Stimulated activated CD4-positive, alpha-beta T cell treated with anti-CD3 and anti-CD28 coated beads, Interleukin-1b, Interleukin-23, amount 100 ng/mL, for 24 hours (primary cell): ENCODE measurements at places on chromosomes 5 and 9.

GRCh38 chr9:107358986-107359385 lies 75.9 kb downstream of the RAD23B start:
- no peak for DNase-seq

- no peak for DNase-seq
These were observed 149.7 kb upstream of the RASGRF2 start for GRCh38 chr5:80810425-80810824.

- DNase-seq: no peak
These were observed 739.8 kb upstream of the PTPRD start for GRCh38 chr9:11352612-11353011.

DNA sequence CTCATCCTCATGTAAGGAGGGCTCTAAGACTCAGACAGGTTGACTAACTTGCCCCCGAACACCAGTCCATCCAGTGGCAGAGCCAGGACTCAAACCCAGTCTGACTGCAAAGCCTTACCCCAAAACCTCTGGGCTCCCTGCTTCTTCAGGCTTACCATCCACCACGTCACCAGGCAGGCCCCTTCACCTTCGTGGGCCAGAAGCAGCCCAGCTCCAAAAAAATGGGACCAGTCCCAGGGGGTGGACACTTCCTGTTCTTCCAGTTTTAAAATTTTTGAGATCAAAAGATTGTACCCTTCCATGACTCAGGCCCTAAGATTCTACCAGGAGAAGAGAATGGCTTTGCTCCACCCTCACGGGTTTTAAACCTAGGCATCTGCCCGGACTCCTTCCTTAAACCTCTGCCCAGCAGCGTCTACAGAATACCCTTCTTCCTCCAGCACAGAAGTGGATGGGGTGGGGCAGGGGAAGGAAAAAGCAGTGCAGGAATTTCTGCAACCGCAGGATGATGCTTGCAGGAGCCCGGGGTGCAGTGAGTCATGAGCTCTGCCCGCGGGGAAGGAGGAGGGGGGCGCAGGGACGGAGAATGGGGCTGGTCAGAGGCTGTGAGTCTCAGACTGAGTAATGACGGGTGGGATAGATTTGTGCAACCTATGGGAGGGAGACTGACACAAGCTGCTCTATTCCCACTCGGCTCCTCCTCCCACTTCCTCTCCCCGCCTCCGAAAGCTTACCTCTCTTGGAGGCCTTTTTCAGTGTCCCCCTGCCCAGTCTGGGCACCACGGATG lies 50.4 kb upstream of the STXBP1 start:
- no peak for DNase-seq

DNA sequence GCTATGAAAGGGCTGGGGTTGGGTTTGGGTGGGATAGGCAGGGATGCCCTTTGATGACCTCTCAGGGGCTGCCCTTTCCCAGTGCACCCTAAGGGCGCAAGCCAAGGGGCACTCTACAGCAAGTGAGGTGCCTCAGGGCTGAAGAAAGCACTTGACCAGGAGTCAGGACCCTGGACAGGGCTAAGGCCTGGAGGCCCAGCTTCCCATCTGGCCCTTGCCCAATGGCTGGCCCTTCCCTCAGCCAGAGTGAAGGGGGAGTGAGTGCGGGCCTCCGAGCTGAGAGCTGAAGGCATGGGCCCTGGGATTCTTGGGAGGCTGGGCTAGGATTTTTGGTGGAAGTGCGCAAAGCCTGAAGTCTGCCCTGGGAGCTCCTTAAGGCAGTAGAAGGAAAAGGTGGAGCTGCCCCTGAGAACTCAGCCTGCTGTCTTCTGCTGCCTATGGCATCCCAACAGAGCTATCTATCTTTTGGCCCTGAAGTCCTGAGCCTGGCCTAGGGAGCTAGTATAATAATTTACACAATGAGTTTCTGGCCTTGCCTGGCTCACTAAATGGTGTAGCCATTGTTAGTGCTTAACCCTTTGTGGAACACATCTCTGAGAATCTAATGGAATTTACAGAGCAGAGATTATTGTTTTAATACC lies 16.4 kb downstream of the JADE2 start:
- no peak for DNase-seq

- no peak for DNase-seq
These were observed 700.6 kb downstream of the SEMA5A start for GRCh38 chr5:8845296-8845695.

DNA sequence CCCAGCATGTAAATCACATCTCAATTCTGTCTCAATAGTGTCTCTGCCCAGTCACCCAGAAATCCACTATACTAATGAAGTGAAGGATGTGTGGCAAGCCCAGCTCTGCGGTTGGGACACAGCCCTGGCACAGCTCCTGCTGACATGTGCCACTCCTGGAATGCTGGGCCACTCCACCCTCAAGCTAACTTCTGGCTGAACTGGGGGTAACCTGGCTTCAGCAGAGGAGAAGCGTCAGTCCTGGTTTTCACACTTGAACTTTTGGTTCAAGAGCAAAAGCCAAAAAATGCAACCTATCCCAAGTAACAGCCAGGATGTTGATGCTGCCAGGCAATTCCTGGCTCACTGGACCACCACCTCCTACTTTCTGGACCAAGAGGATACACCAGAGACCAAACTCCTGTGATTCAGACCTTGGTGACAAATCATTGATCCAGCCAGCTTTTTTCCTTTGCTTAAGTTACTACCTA lies 86.4 kb downstream of the ARRDC3 start:
- no peak for DNase-seq
